ENCODE measurements at places on chromosomes 4 and X. TPM values are rescaled to one million over a fixed set of nuclear protein-coding genes. Genes with fewer than 3 reads are reported as not detected.

The KLKB1 gene
- total RNA-seq: not detected

The SYP gene
- 2.2 TPM for total RNA-seq

The ZNF157 gene
- 0.11 TPM for total RNA-seq

The CHRDL1 gene
- total RNA-seq: 17.6 TPM

The RTL9 gene
- 0.23 TPM for total RNA-seq

The HPGD gene
- not detected for total RNA-seq

The TRAM1L1 gene
- 1.5 TPM for total RNA-seq

The HAND2 gene
- total RNA-seq: 6.6 TPM

The FAM13A gene
- total RNA-seq: 8.4 TPM

The SHROOM2 gene
- 27.6 TPM for total RNA-seq

The IL1RAPL1 gene
- 35.0 TPM for total RNA-seq

The GAGE12H gene
- not detected for total RNA-seq

The TLR2 gene
- 0.13 TPM for total RNA-seq

The ETNPPL gene
- total RNA-seq: not detected

The TBC1D8B gene
- total RNA-seq: 0.56 TPM

The CSAG2 gene
- not detected for total RNA-seq

The RHOXF2 gene
- not detected for total RNA-seq

The ZCCHC18 gene
- total RNA-seq: 3.0 TPM

The GAGE13 gene
- total RNA-seq: 9.5 TPM

The KIAA1210 gene
- total RNA-seq: not detected

The PF4V1 gene
- not detected for total RNA-seq

The MXRA5 gene
- not detected for total RNA-seq

The CABS1 gene
- not detected for total RNA-seq

The HDX gene
- total RNA-seq: 1.2 TPM

Measured in A375 (cell line).